ENCODE measurements at places on chromosomes 16 and 17. TPM values are rescaled to one million over a fixed set of nuclear protein-coding genes. Genes with fewer than 3 reads are reported as not detected.

Gene MYOCD
- total RNA-seq: not detected

Gene TMIGD1
- not detected for total RNA-seq

Gene CD7
- not detected for total RNA-seq

Gene RABEP1
- 54.8 TPM for total RNA-seq

Gene GPR142
- not detected for total RNA-seq

Gene CCL14
- total RNA-seq: 9.5 TPM

Gene CDR2L
- 34.9 TPM for total RNA-seq

Gene C1QTNF8
- total RNA-seq: not detected

Gene KRT12
- total RNA-seq: not detected

Gene ITGAL
- not detected for total RNA-seq

Gene RGS11
- 5.5 TPM for total RNA-seq

Gene CCL13
- not detected for total RNA-seq
